ENCODE measurements at places on chromosomes 1 and 21.

- DNase-seq = no peak
These were observed 112.3 kb downstream of the GLIS1 start for GRCh38 chr1:53626616-53627015.

DNA sequence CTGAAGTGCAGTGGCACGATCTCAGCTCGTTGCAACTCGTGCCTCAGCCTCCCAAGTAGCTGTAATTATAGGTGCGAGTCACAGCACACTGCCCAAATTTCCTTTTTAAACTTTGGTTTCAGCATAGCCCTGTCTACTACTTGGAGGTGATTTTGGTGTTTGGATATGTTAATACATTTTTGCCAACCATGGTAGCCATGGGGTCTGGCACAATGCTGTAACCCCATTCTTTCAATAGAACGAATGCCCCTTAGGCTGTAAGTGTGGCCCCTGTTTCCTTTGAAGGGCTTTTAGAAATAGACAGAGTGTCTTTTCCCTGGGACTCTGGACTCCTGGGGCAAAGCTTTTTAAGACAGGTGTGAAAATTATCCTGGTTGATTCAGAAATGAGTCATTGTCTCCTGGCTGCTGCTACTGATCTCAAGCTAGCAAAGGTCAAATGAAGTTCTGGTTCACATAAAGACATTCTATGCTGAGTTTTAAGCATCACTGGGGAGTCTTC lies 141.1 kb upstream of the RUNX1 start:
- no peak for DNase-seq

- peak; percentile 13 for DNase-seq
These were observed 312.3 kb upstream of the FAM78B start for GRCh38 chr1:166479052-166479631.

GRCh38 chr1:94854458-94855306 lies 34.5 kb downstream of the SLC44A3 start:
- DNase-seq = peak; percentile 93

Measured in ELF-1 (cell line).